ENCODE measurements at places on chromosomes 6 and 20.
A peak's percentile ranks its signal among the peaks of the same experiment; 100 is the strongest.

- no peak for DNase-seq
Observed at GRCh38 chr6:30611150-30611855, 5.7 kb downstream of the PPP1R10 start.

DNA sequence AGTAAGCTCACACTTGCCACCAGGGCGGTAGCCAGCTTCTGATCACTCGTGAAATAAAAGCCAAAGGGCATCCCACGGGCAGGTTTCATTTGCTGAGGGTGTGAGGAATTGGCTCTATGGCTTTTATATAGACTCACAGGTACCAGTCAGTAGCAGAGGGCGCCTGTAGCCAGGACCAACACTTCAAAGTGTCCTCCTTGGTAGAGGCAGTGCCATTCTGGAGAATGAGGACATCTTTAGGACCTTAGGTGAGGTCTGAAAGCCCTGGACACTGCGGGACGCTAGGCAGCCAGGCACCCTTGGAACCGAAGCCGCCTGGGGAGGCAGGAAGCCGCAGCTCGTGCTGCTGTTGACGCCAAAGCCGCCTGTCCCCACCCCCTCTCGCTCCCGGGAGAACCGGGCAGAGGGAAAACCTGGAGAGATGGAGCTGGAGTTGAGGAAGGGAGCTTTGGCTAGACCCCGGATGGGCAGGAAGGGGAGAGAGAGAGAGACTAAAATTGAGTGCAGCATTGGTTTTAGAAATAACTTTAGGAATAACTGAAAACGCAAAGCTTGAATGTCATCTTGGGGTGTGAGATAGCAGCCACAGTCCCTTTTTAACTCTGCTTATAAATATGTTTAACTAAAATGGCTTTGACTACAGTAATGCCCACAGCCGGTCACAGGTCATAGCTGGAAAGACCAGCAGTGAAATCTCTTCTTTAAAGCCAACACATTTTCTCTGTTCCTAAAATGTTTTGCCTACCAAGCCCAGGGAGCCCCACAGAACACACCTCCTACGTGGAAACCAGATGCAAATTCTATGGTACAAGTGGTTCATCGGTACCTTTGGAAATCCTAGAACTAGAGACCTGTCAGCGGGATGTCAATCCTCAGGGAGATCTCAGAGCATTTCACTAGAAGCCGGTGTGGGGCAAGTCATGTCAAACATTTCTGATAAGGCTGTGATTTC is 128.5 kb upstream of the CDYL start:
- DNase-seq: no peak

DNA sequence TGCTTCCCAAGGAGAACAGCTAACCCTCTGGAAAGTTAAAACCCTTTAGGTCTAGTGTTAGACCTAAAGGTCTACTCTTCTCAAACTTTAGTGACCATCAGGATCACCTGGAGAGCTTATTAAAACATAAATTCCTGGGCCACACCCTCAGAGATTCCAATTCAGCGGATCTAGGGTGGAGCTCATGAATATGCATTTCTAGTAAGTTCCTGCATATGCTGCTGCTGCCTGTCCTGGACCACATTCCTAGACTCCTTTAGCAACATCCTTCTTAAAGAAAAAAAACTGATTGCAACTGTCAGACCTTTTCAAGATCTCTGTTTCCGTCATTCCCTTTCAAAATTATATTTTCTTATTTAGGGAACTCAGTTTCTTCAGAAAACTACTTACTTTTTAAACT is 31.2 kb downstream of the SNAP25 start:
- no peak for DNase-seq

GRCh38 chr20:41054070-41054846 is 25.6 kb downstream of the TOP1 start:
- DNase-seq: no peak

DNA sequence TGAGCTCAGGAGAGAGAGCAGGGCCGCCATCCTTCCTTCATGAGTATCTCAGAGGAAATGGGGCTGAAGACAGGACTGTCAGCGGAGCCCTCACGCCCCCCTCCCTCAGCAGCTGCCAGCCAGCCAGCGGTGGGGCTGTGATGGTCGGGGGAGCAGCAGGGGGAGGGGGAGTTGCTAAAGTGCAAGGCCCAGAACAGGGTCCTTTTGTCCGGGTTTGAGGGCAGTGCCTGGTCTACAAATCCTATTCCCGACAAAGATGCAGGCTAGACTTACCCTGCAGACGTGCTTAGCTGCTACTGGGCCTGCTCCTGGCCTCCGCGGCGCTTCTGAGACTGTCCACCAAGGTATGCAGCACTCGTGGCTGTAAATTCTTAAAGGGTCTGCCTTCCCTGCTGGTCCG is 593.4 kb upstream of the CDH4 start:
- DNase-seq: no peak

DNA sequence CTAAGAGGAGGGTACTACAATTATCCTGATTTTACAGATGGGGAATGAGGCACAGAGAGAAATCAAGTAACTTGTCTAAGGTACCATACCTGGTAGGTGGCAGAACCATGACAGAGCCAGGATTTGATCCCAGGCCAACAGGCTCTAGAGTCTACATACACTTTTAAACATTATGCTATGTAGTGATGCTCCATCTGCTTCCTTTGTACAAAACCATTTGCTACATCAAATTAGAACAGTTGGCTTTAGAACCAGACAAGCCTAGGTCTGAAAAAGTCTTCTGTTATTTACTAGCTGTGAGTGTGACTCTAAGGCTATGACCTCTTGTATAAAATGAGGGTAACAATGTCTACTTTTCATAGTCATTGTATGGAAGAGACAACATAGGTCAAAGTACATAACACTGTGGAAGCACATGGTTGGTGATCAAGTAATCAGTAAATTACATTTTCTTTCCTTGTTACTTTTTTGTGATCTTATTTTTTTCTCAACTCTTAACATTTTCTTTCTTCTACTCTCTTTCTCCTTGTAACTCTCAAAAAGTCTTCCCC is 122.1 kb downstream of the PDSS2 start:
- no peak for DNase-seq

DNA sequence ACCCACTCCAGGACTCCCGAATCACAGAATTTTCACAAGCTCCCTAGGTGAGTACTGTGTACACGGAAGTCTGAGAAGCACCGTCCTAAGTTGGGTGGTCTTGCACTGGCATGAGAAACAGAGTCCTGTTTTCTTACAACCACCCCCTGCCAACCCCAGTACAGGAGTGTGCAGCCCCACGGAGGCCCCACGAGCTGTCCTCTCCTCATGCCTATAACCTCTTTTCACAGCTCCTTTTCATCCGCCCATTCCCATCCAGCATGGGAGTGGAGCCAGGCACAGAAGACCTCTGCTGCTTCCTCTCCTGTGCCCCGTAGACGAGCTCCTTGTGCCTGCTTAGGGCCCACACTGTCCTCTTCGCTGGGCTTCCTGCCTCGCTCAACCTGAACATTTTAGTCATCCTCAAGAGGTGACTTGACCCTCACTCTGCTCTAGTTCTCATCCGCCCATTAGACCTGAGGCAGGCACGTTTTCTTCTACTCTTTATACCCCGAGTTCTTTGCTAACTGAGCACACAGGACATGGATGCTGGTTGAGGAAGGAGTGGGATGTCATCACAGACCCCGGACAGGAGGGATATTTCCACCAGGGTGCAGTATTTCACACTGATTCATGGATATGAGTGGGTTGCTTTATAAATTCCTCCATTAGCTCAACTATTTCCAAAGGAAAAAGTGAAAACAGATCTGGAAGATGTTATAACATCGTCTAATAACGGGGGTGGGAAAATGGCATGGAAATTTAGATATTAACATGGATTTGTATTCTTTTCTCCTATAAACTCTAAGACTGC is 160.5 kb downstream of the TTLL2 start:
- no peak for DNase-seq

DNA sequence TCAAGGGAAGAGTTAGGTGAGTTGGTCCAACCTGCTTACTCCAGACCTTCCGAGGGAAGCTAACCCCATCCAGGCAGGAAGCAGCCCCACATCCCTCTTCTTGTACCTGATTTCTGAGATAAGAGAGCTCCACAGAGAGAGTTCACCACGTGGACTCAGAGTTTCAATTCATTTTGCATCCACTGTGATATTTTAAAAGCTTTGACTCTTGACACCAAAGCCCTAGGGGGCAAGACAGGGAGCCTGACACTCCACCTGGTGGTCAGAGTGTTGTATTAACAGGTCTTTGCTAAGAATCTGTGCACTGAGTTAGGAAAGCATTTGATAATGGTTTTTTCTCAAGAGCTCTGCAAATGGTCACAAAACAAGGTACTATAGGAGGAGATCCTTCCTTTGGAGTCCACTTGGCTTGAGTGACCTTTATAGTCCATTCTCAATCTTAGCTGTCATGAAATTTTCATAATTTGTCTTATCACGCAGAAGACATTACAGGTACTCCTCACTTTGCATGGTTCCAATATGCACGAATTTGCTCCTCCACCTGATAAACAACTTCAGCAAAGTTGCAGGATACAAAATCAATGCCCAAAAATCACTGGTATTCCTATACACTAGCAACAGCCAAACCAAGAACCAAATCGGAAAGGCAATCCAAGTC is 56.2 kb upstream of the RIPOR2 start:
- DNase-seq: peak; percentile 61

- DNase-seq: no peak
Observed at GRCh38 chr6:85273870-85274269, 176.0 kb upstream of the NT5E start.

GRCh38 chr6:20811109-20811761 is 277.0 kb downstream of the CDKAL1 start:
- no peak for DNase-seq

GRCh38 chr6:8865451-8865850 is 430.1 kb upstream of the SLC35B3 start:
- DNase-seq: no peak

DNA sequence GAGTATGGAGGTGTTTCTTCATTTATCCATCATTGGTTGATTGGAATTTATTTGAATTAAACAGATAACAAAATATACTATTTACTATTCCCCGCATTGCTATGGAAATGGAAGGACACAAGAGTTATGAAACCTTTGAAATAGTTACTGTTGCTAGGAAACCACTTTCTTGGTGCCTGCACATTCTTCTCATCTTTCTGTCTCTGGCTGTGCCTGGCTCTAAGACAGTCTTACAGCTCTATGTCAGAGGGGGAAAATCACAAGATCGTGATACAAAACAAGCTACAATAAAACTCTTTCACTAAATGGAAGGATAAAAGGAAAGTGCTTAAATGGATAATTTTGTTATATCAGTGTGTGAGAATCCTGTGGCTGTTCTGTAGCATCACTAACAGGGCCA is 453.0 kb downstream of the LMBRD1 start:
- no peak for DNase-seq

- DNase-seq: no peak
Observed at GRCh38 chr6:17492350-17492749, 99.0 kb downstream of the CAP2 start.

DNA sequence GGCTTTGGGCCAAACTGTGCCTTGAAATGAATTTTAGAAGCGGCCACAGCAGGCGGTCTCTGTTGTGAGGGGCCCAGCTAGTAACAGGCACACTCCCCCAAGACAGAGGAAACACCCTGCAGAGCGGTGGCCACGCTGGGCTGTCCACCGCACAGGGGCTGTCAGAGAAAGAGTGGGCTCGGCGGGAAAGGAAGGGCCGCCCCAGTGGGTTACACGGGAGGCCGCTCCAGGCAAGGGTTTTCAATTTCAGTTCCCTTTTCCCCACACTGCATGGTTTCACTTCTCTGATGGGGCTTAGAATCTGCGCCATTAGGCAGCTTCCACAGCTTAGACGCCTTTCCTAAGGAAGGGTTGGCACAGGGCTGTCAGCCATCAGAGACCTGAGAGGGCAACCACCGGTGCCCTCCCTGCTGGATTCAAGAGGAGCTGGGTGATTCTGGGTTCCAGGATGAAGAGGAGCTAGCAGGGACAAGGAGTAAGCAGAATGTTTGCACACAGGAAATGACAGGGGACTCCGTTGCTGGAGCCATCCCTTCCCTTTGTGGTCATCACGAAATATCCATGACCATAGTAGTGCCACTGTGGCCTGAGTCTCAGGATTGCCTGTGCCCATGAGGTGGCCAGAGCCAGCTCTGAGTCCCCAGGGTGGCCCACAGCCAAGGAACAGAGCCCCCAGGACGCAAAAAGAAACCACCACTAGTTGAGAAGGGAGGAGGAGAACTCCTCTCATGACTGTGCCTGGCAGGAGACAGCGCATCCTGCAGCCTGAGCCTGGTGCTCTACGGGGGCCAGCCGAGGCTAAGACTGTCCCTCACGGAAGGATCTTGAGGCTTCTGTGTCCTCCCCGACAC is 282.7 kb downstream of the NRN1 start:
- no peak for DNase-seq

- no peak for DNase-seq
Observed at GRCh38 chr6:2850538-2851113, 9.0 kb upstream of the SERPINB1 start.

- no peak for DNase-seq
Observed at GRCh38 chr6:166430269-166430668, 47.5 kb upstream of the MPC1 start.

GRCh38 chr6:44237813-44238433 is 9.0 kb upstream of the HSP90AB1 start:
- peak; percentile 70 for DNase-seq

- DNase-seq: no peak
Observed at GRCh38 chr6:1787894-1788293, 178.2 kb downstream of the FOXC1 start.

GRCh38 chr6:161104966-161105365 is 113.4 kb downstream of the MAP3K4 start:
- DNase-seq: no peak

DNA sequence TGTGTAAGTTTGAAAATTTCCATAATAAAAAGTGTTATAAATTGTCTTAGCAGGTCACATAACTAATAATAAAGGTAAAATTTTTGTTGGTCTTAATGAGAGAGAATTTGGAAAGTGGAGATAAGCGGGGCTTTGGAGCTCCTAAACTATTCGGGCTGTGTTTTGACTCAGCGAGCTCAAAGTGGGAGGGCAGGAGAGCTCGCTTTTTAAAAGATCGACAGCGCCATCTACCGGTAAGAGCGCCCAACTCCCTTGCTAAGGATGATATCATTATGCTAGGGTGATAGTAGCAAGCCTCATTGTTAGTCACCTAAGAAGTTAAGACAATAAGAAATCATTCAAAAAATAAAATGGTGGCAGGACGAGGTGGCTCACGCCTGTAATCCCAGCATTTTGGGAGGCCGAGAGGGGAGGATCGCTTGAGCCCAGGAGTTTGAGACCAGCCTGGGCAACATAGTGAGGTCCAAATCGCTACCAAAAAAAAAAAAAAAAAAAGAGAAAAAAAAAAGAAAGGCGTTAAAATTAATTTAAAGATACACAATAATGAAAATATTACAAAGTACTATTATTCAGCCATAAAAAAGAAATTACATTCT is 24.8 kb downstream of the C6orf15 start:
- peak; percentile 80 for DNase-seq

DNA sequence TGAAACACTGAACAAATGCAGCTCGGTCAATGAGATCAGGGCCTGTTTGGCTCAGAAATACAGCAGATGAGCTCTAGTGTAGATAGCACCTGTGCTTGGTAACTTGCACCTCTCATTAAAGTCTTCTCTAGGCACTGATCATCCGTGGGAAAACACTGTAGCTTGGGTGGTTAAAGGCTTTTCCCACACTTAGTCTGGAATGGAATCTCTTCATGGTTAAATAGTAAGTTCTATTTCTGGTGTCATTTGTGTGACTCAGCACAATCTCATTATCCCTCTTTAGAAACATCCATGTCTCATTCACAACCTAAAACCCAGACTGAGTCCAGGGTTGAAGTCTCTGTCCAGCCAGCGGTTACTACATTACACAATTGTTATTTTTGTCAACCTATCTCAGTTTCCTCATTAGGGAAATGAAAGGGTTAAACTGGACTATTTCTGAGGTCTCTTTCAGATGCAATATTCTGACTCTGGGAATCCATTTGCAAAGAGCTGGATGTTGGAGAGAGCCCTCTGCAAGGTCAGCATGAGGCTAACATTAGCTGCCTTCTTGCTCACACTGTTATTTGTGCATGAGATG is 125.0 kb downstream of the ZDHHC14 start:
- no peak for DNase-seq

Data from activated effector memory CD4-positive, alpha-beta T cell treated with Interleukin-2 at 50 U/mL for 16 hours (primary cell).